ENCODE measurements at places on chromosomes 3 and 15.

DNA sequence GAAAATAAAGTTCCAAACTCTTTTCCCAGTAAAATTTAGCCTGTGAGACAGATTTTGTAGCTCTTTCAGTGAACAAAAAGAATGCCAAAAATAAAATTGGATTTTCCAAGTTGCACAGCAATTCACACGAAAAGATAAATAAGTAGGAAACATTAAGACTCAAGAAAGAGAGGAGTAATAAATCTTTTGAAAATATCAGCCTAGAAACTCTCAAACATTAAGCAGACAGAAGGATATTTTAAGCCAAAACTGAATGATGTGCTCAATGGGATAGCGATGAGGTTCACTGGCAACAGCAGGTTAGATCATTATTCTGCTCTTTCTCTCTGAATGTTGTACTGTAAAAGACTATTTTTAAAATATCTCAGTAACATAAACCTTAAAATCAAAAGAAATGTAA is 115.0 kb downstream of the STAG1 start:
- no peaks in the 10 kb centered on the region for H3K36me3 ChIP-seq
- no peaks in the 10 kb centered on the region for H3K4me1 ChIP-seq
- no peak overlapping the region for H3K27ac ChIP-seq
- no peak for DNase-seq

GRCh38 chr3:30811151-30811795 is 83.2 kb downstream of the GADL1 start:
- H3K27me3 ChIP-seq: no peaks in the 10 kb centered on the region
- peaks cover 6% of the 10 kb centered on the region for H3K4me1 ChIP-seq
- no peak overlapping the region for H3K27ac ChIP-seq
- H3K36me3 ChIP-seq: no peaks in the 10 kb centered on the region
- no peak for DNase-seq

GRCh38 chr15:65954289-65954741 is 85.0 kb downstream of the RAB11A start:
- H3K27ac ChIP-seq: no peak overlapping the region
- H3K36me3 ChIP-seq: no peaks in the 10 kb centered on the region
- no peak overlapping the region for H3K4me3 ChIP-seq
- no peaks in the 10 kb centered on the region for H3K4me1 ChIP-seq

GRCh38 chr3:139357899-139358298 is 14.1 kb downstream of the MRPS22 start:
- H3K4me3 ChIP-seq: no peak overlapping the region
- H3K27ac ChIP-seq: no peak overlapping the region
- H3K36me3 ChIP-seq: peaks cover 95% of the 10 kb centered on the region
- H3K27me3 ChIP-seq: no peaks in the 10 kb centered on the region
- DNase-seq: no peak

DNA sequence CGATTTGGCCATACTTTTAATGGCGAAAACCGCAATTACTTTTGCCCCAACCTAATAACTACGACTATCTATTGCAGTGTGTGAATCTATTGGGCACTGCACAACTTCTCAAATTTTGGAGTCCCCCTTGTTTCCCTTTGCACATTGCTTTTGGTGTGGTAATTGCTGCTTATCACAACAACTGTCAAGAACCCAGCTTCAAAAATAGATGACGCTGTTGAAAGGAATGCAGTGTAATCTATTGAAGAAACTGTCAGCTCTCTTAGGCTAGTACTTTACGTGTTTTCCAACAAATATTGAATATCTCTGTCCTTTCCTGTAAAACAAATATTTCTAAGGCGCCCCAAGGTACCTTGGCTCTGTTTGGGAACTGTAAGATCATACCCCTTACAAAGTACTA is 222.8 kb upstream of the UBE2E2 start:
- no peaks in the 10 kb centered on the region for H3K4me1 ChIP-seq
- DNase-seq: no peak
- H3K27ac ChIP-seq: no peak overlapping the region
- no peak overlapping the region for H3K4me3 ChIP-seq

DNA sequence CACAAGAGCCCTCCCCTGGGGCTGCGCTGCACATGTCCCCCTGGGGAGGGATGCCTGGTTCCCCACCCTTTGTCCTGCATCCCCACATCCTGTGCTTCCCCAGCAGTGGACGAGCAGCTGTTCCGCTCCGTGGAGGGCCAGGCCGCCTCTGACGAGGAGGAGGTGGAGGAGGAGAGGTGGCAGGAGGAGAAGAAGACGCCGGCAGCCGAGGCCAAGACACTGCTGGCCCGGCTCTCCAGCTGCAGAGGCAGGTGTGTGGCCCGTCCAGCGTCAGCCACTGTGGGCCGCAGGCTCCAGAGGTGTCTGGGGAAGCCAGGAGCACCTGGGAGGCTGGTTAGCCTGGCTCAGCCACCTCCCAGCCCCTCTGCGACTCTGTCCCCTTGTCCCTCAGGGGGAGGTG is 27.9 kb upstream of the GP9 start:
- H3K36me3 ChIP-seq: no peaks in the 10 kb centered on the region
- no peak overlapping the region for H3K4me3 ChIP-seq
- DNase-seq: no peak
- H3K27ac ChIP-seq: no peak overlapping the region

DNA sequence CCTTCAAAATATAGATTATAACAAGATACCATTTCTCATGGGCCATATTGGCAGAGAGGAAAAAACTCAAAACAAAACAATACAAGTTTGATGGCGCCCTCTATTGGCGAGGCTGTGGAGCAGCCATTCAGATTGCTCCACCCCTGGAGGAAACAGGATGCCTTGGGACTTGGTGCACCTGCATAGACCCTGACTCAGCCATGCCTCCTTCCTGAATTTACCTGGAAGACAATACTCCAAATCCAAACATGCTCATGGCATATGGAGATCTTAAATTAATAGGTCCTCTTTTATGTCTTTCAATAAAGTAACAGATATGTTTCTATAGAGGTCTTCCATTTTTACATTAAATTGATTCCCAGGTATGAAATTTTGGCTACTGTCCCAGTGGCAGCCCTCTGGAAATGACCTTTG is 90.0 kb downstream of the APBA2 start:
- H3K36me3 ChIP-seq: no peaks in the 10 kb centered on the region
- H3K4me3 ChIP-seq: no peak overlapping the region
- no peak overlapping the region for H3K27ac ChIP-seq
- H3K27me3 ChIP-seq: peaks cover 4% of the 10 kb centered on the region
- H3K4me1 ChIP-seq: no peaks in the 10 kb centered on the region

GRCh38 chr3:101133652-101134051 is 140.4 kb upstream of the ABI3BP start:
- H3K4me1 ChIP-seq: no peaks in the 10 kb centered on the region
- no peaks in the 10 kb centered on the region for H3K36me3 ChIP-seq
- DNase-seq: no peak
- no peak overlapping the region for H3K27ac ChIP-seq
- H3K4me3 ChIP-seq: no peak overlapping the region
- no peaks in the 10 kb centered on the region for H3K27me3 ChIP-seq

DNA sequence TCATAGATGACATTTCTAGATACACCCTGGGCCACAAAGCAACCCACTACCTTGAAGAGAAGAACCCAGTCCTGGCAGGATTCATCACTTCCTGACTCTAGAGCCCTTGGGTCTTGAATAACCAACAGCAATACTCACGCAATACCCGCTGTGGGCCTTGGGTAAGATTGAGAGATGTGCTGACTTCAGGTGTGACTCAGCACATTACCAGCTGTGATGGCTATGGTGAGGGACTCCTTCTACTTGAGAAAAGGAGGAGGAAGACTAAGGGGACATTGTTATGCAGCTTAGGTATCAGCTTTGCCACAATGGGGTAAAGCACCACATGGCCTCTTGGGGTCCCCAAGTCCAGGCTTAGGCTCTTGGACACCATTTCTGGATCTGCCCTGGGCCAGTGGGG is 14.9 kb downstream of the C3orf33 start:
- peaks cover 12% of the 10 kb centered on the region for H3K36me3 ChIP-seq
- H3K4me3 ChIP-seq: no peak overlapping the region
- H3K27ac ChIP-seq: no peak overlapping the region
- no peaks in the 10 kb centered on the region for H3K27me3 ChIP-seq

DNA sequence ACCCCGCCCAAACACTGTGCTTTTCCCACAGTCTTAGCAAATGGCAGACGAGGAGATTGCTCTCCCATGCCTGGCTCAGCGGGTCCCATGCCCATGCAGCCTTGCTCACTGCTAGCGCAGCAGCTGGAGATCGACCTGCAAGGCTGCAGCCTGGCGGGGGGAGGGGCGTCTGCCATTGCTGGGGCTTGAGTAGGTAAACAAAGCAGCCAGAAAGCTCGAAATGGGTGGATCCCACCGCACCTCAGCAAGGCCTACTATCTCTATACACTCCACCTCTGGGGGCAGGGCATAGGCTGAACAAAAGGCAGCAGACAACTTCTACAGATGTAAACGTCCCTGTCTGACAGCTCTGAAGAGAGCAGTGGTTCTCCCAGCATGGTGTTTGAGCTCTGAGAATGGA is 27.2 kb upstream of the WDR5B start:
- no peak overlapping the region for H3K27ac ChIP-seq
- H3K4me3 ChIP-seq: no peak overlapping the region
- no peaks in the 10 kb centered on the region for H3K4me1 ChIP-seq

GRCh38 chr3:13647298-13648059 is 98.6 kb downstream of the FBLN2 start:
- H3K4me3 ChIP-seq: no peak overlapping the region
- no peaks in the 10 kb centered on the region for H3K36me3 ChIP-seq
- H3K4me1 ChIP-seq: peaks cover 9% of the 10 kb centered on the region
- DNase-seq: peak; percentile 32
- H3K27ac ChIP-seq: no peak overlapping the region

DNA sequence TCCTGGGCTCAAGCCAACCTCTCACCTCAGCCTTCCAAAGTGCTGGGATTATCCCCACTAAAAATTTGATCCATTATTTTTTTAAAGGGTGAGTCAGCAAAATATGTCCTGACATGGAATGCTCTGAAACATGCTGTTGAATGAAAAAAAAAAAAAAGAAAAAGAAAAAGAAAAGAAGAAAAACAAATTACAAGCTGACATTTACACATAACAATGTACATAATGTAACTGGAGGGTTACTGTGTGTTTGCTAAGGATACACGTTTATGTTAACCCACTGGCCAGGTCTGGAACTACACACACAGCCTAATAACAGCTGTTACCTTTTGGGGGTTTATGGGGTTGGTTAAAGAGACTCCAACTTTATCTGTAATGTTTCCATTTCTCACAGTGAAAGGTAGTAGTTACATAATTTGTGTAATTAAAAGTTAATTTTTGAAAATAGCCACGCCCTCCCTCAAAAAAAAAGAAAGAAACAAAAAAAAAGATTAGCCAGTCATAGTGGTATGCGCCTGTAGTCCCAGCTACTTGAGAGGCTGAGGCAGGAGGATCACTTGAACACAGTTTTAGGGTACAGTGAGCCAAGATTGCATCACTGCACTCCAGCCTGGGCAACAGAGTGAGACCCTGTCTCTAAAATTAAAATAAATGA is 3.1 kb upstream of the MESP2 start:
- H3K27me3 ChIP-seq: no peaks in the 10 kb centered on the region
- H3K4me1 ChIP-seq: no peaks in the 10 kb centered on the region
- H3K4me3 ChIP-seq: no peak overlapping the region
- no peak for DNase-seq
- H3K36me3 ChIP-seq: no peaks in the 10 kb centered on the region

- H3K27me3 ChIP-seq: no peaks in the 10 kb centered on the region
- H3K27ac ChIP-seq: no peak overlapping the region
- H3K4me3 ChIP-seq: no peak overlapping the region
- H3K36me3 ChIP-seq: no peaks in the 10 kb centered on the region
These were observed 47.0 kb upstream of the SNRPA1 start for GRCh38 chr15:101342056-101342455.

- H3K27me3 ChIP-seq: no peaks in the 10 kb centered on the region
- no peak for DNase-seq
- no peaks in the 10 kb centered on the region for H3K36me3 ChIP-seq
These were observed 19.2 kb downstream of the P3H2 start for GRCh38 chr3:190101320-190102011.

GRCh38 chr3:163838769-163839168 is 1239.5 kb downstream of the SI start:
- no peaks in the 10 kb centered on the region for H3K27me3 ChIP-seq
- no peaks in the 10 kb centered on the region for H3K4me1 ChIP-seq
- no peak for DNase-seq
- no peaks in the 10 kb centered on the region for H3K36me3 ChIP-seq
- no peak overlapping the region for H3K4me3 ChIP-seq

- no peaks in the 10 kb centered on the region for H3K36me3 ChIP-seq
- H3K27ac ChIP-seq: no peak overlapping the region
- no peak for DNase-seq
- no peaks in the 10 kb centered on the region for H3K4me1 ChIP-seq
These were observed 561.3 kb upstream of the ZNF717 start for GRCh38 chr3:76346690-76347089.

DNA sequence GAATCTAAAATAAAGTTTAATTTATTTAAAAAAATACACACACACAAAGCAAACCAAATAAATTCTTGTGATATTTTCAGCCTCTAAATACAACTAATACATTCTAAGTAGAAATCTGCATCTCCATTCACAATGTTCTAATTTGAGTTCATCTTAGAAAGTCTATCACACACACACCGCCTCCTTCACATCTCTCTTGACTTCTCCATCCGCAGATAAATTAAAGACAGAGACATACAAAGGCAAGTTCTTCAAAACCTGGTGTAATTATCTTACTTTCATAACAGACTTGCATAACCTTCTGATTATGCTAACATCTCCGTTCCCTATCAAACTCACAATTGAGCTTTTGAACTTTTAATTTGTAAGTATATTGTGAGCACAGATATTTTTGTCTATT is 657.3 kb downstream of the VGLL3 start:
- DNase-seq: no peak
- no peak overlapping the region for H3K4me3 ChIP-seq
- no peak overlapping the region for H3K27ac ChIP-seq
- H3K4me1 ChIP-seq: no peaks in the 10 kb centered on the region
- no peaks in the 10 kb centered on the region for H3K36me3 ChIP-seq
- no peaks in the 10 kb centered on the region for H3K27me3 ChIP-seq

DNA sequence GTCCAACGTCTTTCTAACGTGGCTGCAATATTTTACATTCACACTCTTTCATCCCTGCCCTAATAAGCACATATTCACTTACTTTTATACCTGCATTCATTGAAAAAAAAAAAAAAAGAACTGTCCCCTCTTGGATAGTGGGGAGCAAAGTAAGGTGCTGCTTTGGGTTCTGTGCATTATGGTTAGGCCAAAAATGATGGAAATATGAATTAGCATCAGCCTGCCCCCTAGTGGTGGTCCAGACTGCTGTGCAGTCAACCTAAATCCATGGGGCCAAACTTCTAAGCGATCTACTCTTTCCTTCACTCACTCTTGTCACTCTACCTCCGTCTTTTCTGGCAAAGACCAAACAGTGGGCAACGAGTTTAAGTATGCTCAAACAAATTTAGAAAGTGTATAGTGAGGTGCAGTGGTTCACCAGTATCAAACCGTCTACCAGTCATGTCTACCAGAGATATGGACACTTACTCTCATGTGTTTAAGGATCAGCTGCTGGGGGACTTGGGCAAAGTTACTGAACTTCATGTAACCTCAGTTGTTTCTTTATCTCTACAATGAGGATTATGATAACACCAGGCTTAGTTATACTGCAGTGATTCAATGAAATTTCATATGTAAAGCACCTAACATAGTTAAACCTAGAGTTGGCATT is 61.5 kb upstream of the GRM7 start:
- H3K36me3 ChIP-seq: no peaks in the 10 kb centered on the region
- no peaks in the 10 kb centered on the region for H3K4me1 ChIP-seq
- H3K27me3 ChIP-seq: no peaks in the 10 kb centered on the region
- H3K4me3 ChIP-seq: no peak overlapping the region
- H3K27ac ChIP-seq: no peak overlapping the region
- peak; percentile 49 for DNase-seq

GRCh38 chr3:40876496-40876895 is 322.8 kb upstream of the CTNNB1 start:
- no peaks in the 10 kb centered on the region for H3K36me3 ChIP-seq
- DNase-seq: no peak
- no peak overlapping the region for H3K27ac ChIP-seq
- no peaks in the 10 kb centered on the region for H3K4me1 ChIP-seq
- H3K27me3 ChIP-seq: no peaks in the 10 kb centered on the region
